ENCODE measurements at places on chromosomes 3 and 15. TPM values are rescaled to one million over a fixed set of nuclear protein-coding genes. Genes with fewer than 3 reads are reported as not detected.

The CELF6 gene
- 4.1 TPM for total RNA-seq

The CADM2 gene
- 233 TPM for total RNA-seq

The HSPBAP1 gene
- 18.6 TPM for total RNA-seq

The TOP2B gene
- 250 TPM for total RNA-seq

The SLC24A5 gene
- total RNA-seq: not detected

The ATP2B2 gene
- 31.2 TPM for total RNA-seq

The GOLGA8T gene
- total RNA-seq: not detected

The PPP1R14D gene
- not detected for total RNA-seq
